ENCODE measurements at places on chromosomes 13 and 19.

DNA sequence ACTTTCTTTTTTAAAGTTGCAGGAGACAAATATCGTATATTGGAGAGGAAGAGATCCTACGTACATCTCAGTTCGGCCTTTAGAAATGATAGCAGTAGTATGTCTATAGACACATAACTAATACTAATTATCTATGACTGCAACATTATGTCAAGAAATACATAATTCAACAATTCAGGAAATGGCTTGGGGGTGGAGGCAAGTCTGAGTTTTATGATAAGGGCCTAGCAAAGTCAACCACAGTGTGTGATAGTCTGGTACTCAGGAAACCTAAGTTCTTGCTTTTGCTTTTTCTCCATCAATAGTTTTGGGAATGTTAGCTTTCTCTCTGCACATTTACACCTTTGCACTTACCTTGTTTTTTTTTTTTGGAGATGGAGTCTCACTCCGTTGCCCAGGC lies 27.5 kb upstream of the OBI1 start:
- DNase-seq, result no peak

DNA sequence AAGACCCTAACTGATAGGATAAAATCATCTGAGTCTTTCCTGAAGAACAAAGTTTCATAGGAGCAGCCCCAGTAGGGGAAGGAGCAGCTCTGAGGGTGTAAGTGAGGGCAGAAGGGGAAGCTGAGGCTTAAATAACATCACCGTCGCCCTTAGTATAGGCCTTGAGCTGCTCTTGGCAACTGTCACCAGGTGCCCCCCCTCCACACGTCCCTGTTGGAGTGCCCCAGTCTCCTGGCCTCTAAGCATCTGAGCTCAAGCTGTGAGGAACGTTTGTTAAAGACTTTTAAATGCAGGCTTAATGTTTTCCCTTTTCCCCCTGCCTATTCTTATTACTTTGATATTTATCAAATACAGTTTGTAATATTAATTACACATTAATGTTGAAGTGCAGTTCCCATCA lies 170.6 kb downstream of the ZIC5 start:
- no peak for DNase-seq

- DNase-seq, result no peak
These were observed 193.9 kb upstream of the RNF113B start for GRCh38 chr13:98370806-98371515.

DNA sequence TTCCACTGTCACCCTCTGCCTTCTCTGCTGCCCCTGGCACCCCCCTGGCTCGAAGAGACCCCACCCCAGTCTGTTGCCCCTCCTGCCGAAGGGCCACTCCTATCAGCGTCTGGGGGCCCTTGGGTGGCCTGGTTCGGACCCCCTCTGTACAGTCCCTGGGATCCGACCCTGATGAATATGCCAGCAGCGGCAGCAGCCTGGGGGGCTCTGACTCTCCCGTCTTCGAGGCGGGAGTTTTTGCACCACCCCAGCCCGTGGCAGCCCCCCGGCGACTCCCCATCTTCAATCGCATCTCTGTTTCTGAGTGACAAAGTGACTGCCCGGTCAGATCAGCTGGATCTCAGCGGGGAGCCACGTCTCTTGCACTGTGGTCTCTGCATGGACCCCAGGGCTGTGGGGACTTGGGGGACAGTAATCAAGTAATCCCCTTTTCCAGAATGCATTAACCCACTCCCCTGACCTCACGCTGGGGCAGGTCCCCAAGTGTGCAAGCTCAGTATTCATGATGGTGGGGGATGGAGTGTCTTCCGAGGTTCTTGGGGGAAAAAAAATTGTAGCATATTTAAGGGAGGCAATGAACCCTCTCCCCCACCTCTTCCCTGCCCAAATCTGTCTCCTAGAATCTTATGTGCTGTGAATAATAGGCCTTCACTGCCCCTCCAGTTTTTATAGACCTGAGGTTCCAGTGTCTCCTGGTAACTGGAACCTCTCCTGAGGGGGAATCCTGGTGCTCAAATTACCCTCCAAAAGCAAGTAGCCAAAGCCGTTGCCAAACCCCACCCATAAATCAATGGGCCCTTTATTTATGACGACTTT lies 2.0 kb downstream of the ZFP36 start:
- no peak for DNase-seq

DNA sequence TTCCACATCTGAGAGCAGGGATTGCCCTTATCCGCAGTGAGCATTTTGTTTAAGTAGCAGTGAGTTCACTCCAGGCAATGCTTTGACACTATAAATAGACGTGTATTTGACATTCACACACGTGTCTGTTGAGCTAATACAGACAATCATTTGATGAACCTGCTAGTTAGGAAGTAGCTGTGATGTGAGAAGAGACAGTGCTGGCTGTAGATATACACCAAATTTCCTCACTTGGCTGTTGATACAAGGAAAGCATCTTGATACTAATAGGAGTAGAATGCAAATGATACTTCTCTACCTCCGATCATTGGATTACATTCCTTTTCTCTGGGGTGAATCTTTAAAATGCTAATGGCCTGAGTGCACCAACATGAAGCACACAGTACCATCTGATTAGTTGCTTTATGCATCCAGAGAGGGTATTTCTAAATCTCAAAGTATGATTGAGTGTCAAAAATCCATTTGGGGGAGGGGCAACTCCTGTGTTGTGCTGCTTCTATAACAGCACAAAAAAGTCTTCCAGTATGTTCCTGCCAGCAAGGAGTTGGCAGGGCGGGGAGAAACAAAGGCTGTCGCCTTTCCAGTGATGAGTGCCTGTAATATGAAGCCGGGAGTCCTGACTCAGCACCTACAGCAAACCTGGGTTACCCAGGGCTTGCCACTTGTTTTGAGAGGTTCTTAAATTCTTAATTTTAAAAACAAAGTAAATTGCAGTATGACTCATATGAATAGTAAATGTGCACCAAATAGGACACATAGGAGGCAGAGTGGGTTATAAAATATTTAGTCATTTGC lies 7.0 kb downstream of the CUL4A start:
- peak; percentile 10 for DNase-seq

DNA sequence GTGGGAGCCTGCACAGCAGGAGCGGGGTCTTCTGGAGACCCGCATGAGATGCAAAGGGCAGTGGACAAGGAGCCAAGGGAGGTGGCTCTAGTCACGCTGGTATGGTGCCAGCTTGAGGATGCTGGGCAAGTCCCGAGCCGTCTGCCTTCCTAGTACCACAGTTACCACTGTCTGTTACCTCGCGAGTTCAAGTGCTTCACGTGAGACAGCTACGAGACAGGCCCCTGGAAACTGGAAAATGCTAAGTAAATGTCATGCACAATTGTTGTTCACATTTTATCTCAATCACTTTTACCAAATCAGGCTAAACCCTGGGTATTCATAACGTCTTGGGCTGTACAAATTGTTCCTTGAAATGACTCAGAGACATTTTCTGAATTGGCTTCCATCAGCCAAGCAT lies 155.7 kb downstream of the TNFRSF19 start:
- DNase-seq, result no peak

- DNase-seq, result peak; percentile 13
These were observed 148.3 kb downstream of the HS6ST3 start for GRCh38 chr13:96238241-96238640.

GRCh38 chr13:19888799-19889198 lies 25.4 kb upstream of the ZMYM5 start:
- DNase-seq, result peak; percentile 4

GRCh38 chr13:114281351-114282040 lies at the start of gene UPF3A:
UPF3A (plus strand) TSS chr13:114281601; CDS start chr13:114281640, 39 bp downstream.
- DNase-seq, result peak; percentile 83

GRCh38 chr13:74270018-74270417 lies 135.8 kb upstream of the KLF12 start:
- DNase-seq, result no peak

GRCh38 chr19:531009-531752 lies 379 bp upstream of the CDC34 start:
- DNase-seq, result peak; percentile 93

DNA sequence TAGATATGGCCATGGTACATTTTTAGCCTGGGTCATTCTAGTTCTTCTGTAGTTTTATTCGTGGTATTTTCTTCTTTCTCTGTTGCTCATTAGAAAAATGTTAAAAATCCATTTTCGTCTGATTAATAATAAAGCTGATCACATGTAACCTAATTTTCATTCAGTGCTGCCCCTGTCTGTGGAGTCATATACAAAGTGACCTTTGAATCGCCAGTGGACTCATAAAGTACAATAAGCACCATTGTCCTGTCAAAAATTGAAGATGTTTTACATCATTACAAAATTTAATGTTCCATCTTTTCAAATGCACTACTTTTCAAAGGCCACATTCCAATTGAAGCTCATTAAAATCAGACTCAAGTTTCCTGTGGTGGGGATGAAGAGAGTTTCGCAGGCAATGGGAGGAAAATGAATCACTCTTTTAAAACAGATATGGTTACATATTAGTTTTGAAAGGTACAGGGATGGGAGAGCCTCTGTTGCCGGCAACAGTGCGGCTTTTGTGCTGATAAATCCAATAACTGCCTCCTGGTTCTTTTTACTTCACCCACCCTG lies 205.4 kb downstream of the ZNF536 start:
- peak; percentile 87 for DNase-seq

DNA sequence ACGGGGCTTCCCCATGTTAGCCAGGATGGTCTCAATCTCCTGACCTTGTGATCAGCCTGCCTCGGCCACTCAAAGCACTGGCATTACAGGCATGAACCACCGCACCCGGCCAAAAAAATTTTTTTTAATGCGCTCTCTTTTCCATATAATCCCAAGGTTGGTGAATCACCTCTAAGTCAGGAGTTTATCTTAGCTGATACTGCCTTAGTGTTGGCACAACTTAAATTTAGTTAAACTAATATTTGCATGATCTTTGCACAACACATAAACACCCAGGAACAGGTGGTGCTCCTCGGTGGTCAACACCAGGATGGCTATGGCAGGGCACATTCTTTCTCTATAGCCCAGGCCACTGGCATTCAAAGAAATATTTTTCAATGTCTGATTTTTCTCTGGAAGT lies 24.1 kb upstream of the PSG7 start:
- DNase-seq, result no peak

- no peak for DNase-seq
These were observed 51.3 kb upstream of the PCDH9 start for GRCh38 chr13:67281466-67281865.

- DNase-seq, result no peak
These were observed 575 bp downstream of the SHFL start for GRCh38 chr19:10086591-10087192.

DNA sequence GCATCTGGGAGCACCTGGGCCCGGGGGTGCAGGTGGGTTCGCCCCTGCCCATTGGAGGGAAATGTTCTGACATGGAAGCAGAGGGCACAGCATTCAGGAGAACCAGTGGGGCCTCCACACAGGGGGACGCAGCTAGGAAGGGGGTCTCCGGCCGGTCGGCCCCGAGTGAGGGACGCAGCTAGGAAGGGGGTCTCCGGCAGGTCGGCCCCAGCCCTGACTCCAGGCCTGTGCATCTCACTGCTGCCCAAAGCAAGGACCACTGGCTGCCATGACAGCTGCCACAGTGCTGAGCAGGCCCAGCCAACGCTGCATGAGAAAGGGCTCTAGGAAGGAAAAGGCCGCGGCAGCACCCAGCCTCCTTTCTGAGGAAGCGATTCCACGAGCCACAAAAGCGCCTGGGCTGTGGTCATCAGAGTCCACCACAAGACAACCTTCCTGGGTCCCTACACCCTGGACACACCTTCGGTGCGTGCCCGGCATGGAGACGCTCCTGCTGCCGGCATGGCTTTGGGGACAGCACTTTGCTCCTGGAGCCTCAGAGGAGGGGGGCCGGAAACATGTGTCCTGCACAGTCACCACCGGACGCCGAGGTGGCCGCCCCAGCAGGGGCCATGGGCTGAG lies 9.7 kb downstream of the RASA3 start:
- DNase-seq, result no peak

DNA sequence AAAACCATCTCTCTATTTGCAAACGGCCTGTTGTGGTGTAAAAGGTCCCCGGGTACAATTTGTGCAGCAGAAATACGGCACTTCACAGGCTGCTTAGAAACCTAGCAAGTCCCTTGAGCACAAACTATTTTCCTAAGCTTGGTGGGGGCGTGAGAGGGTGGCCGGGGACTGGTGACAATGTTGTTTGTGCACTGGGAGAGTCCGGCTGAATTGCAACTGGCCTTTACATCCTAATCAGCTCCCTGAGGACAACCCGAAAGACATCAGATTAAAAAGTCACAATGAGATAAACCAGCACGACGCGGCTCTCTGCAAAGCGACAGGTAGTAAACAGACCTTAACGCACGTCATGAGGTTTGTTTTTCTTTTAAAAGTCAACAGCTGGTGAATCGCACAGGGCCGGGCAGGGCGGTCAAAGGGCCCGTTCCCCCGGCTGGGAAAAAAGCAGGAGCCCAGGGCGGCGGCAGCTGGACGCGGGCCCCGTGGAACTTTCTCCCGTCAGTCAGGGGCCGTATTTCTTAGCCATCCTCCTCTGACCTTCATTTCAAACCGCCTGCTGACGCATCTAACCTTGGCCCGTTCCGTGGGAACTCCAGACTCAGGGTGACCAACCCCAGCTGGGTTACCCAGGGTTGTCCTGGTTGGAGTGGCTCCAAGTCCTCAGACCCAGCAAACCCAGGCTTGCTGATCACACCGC lies 112.3 kb downstream of the GADD45B start:
- DNase-seq, result no peak

DNA sequence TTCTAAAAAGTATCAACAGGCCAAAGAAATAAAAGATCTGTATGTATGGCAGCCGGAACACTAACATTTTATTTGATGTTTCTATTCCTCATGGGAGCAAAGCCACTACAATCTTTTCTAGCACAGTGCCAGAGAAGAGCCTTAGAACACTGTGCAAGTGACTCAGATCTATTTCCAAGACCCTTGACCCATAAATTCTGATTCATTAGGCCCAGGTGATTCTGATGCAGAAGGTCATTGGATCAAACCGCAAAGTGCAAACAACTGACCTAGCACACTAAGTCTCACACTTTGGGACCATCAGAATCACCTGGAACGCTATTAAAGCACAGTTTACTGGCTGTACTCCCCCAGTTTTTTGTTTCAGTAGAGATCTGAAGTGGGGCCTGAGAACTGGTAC lies 87.6 kb downstream of the MYCBP2 start:
- no peak for DNase-seq

DNA sequence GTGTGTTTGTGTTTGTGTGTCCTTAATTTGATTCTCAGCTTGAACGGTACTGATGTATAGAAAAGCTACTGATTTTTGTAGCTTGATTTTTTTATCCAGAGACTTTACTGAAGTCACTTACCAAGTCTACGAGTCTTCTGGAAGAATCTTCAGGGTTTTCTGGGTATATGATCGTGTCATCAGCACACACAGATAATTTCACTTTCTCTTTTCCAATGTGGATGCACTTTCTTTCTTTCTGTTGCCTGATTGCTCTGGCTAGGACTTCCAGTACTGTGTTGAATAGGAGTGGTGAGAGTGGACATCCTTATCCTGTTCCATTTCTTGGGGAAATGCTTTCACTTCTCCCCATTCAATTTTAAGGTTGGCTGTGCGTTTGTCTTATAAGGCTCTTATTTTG lies 7.9 kb upstream of the LILRB1 start:
- DNase-seq, result no peak

DNA sequence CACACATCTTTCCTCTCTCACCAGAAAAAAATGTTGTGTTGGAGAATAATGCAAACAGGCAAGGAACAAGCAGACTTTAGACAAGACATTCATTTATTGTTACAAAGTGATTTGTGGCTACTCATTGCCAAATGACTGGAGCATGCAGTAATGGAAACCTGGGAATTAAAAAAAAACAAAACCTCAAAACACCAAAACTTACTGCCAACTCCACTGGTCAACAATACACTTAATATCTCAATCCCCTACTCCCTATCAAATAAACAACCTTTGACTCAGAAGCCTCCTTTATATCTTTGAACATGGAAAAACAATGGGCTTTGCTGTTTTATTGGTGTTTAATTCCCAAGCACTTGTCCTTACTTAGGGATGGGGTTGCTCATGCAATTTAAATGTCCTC lies 112.8 kb downstream of the POSTN start:
- DNase-seq, result no peak

All from COLO829 (cell line).